ENCODE measurements at places on chromosomes 2 and 18.
A peak's percentile ranks its signal among the peaks of the same experiment; 100 is the strongest.

DNA sequence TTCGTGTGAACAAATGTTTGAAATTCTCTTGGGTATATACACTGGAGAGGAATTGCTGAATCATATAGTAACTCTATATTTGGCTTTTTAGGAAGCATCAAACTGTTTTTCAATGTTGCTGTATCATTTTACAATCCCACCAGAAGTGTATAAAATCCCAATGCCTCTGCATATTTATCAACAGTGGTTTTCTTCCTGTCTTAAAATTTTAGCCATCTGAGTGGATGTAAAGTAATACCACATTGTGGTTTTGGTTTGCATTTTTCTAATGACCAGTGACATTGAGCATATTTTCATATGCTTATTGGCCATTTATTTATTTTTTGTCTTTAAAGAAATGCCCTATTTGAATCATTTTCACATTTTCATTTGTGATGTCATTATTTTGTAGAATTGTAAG is 22.8 kb upstream of the LRP1B start:
- no peak for DNase-seq

GRCh38 chr2:160109939-160110673 is 47.7 kb upstream of the PLA2R1 start:
- DNase-seq = peak; percentile 70

DNA sequence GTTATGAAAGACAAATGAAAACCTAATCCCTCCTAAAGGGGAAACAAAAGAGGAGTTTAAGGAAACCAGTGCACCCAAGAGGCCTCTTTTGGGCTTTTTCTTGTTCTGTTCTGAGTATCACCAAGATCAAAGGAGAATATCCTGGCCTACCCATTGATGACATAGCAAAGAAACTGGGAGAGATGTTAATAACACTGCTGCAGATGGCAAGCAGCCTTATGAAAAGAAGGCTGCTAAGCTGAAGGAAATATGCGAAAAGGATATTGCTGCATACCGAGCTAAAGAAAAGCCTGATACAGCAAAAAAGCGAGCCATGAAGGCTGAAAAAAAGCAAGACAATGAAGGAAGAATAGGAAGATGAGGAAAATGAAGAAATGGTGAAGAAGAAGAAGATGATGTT is 23.6 kb upstream of the STAT4 start:
- DNase-seq = no peak

GRCh38 chr18:582465-582864 is 2.3 kb downstream of the CETN1 start:
- DNase-seq = no peak

DNA sequence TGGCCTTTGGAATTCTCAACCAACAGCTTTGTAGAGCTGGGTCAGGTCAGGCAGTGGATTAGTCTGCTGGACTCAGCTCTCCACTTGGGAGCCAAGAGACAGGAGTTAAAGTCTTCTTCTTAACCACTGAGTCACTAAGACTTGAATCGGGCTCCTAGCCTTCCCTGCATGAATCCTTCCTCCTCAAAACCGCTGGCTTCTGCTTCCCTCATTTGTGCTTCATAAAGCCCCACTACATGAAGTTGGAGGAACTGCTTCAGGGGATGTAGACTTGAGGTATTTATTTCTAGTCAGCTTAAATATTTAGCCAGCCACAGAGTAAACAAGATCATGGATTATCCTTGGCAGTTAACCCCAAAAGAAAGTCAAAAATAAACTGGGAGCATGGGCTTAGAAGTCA is 536.3 kb upstream of the TNP1 start:
- no peak for DNase-seq

GRCh38 chr18:46829531-46829930 is 72.7 kb upstream of the ST8SIA5 start:
- no peak for DNase-seq

GRCh38 chr2:186187854-186188253 is 298.2 kb upstream of the ZC3H15 start:
- DNase-seq = no peak

- no peak for DNase-seq
Measured at GRCh38 chr2:69311024-69311416, 76.0 kb downstream of the GFPT1 start.

GRCh38 chr18:63518178-63519012 is 23.8 kb upstream of the SERPINB12 start:
- DNase-seq = peak; percentile 80

DNA sequence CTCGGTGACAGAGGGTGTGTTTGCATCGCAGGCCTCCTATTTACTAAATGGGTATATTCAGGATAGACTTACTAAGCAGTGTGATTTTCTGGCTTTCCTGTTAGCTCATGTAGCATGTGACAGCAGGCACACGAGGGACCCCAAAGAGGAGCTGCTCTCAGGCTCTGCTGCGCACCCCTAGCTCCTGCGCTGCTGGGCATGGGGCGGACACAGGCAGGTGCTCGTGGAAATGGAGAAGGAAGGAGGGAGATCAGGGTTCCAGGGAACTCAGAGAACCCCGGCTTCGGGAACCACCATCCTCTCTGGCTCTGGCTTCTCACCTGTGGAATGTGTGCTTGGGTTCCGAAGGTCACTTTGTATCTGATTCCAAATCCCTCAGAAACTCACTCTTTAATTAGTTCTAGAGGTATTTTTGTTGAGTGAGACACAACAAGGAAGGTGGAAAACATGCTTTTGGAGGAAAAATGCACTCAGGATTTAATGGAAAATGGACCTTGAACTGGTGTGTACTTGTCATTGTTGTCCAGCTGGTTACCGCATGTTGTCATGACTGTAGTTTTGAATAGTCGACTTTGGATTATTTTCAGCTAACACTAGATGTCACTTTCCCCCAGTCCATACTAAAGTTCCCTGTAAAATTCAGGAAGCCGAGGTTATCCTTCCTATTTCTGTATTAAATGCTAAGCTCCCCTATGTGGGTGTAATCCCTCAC is 3.5 kb downstream of the SNTG2 start:
- DNase-seq = no peak

DNA sequence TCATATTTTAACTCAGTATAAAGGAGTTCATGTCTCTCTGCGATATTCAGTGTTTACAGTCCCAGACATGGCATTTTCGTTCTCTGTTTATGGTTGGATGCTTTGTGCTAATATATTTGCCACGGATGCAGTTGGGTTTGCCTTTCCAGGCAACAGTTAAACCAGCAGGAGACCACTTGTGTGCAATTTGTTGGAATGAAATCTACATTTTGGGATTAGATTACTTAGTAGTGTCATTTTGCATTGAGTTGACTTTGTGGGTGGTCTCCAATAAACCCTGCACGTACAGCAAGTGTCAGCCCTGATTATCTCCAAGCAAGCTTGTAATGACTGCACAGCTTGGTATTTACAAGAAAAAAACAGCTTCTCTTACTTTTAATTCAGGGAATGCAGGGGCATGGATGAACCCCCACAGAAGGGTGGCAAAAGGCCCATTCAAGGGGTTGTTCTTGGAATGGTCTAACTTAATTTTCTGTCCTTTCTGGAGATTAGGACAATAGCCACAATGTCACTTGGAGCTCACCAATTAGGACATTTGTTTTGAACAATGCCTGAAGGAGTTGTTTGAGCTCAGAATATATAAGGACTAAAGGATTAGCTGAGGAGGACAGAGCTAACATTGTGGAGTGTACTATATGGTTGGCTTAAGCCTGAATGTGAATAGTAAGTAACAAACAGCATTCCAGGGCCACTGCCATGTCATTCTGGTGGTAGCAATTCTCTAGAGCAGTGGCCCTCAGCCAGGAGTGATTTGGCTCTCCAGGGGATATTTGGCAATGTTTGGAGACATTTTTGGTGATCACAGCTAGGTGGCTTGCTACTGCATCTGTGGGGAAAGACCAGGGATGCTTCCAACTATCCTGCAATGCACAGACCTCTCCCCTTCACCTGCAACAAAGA is 121.5 kb downstream of the SLC4A3 start:
- DNase-seq = no peak

DNA sequence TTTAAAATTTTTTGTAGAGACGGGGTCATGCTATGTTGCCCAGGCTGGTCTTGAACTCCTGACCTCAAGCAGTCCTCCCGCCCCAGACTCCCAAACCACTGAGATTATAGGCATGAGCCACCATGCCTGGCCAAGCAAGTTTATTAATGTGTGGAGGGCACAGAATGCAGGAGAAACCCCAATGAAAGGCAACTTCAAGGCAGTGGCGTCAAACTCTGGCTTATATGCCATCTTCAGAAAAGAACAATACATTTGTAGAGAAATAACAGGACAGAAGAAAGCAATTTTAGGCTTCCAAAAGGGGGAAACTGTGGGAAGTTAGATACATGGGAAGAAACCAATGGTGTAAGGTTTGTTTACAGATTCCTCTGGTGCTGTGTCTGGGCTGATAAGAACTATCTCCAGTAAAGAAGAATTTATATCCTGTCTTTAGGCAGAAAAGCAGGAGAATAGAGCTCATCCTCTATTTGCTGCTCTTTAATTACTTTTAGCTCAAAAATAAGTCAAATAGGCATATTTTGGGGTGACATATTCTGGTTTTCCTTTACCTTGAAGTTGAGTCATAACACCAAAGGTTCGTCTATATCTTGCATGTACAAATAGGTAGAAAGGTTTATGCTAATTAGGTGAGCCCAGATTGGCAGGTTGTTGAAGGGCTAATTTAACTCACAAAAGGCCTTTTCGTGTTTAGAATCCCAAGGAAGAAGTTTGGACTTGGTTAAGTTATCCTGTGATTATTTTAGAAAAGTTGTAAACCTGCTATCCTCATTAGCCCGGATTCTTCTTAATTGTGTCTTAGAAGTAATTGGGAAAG is 26.0 kb upstream of the TMEM214 start:
- no peak for DNase-seq

GRCh38 chr2:8249769-8250168 is 432.1 kb upstream of the ID2 start:
- no peak for DNase-seq

DNA sequence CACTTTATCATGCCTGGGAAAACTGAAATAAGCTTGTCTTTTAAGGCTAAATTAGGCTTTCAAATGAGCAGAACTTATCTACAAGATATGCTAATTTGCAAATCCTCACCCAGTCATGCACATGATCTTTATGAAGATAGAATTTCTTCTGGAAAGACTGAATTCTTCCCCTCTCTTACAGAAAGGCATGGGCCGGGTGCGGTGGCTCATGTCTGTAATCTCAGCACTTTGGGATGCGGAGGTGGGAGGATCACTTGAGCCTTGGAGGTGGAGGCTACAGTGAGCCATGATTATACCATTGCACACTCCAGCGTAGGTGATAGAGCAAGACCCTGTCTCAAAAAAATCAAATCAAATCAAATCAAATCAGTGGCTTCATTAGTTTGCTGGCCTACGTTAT is 11.7 kb upstream of the FOXI3 start:
- no peak for DNase-seq

DNA sequence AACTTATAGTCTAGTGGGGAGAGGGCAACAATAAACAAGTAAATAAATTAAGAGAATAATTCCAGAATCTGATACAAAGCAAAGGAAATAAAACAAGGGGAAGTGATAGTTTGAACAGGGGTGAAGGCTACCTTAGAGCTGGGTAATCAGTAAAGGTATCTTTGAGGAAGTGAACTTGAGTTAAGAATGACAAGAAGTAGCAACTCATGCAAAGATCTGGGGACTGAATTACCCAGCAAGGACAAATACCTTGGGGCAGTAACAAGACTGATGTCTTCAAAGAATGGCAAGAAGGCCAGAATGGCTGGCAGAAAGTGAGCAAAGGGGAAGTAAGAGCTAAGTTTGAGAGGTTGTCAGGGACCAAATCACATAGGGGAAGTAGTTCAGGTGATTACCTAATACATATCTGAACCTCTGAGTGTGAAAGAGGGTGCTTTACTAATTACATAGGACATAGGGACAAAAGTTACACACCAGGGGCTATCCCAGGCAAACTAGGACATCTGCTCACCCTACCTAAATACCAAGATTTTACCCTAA is 244.6 kb upstream of the HNRNPA3 start:
- no peak for DNase-seq

- DNase-seq = no peak
Measured at GRCh38 chr18:61096226-61096625, 237.0 kb upstream of the CDH20 start.

- DNase-seq = no peak
Measured at GRCh38 chr2:3198119-3198518, 179.5 kb downstream of the EIPR1 start.

DNA sequence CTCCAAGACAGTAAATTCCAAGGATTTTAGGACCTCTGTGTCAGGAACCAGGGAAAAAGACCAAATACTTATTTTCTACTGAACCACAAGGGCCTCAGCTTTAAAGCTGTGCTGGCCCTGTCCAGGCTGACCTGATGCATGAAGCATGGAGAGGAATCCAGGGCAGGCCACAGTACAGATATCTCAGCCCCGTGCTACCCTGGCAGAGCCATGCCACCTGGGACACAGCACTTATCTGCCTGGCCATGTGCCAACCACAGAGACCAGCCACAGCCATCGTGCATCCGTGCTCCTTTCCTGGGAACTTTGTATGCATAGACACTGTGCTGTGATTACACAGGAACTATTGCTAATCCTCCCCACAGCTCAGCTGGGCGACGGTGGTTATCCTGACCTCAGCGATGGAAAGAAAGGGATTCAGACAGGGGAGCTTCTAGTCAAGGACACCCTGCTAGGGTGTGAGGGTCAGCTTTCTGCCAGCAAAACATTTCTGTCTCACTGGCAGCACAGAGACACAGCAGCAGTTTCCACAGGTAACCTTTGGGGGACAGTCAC is 687.4 kb upstream of the ID2 start:
- no peak for DNase-seq
